NCI-H2081 (cell line): ENCODE measurements at places on chromosomes 11 and 22.
A peak's percentile ranks its signal among the peaks of the same experiment; 100 is the strongest.

DNA sequence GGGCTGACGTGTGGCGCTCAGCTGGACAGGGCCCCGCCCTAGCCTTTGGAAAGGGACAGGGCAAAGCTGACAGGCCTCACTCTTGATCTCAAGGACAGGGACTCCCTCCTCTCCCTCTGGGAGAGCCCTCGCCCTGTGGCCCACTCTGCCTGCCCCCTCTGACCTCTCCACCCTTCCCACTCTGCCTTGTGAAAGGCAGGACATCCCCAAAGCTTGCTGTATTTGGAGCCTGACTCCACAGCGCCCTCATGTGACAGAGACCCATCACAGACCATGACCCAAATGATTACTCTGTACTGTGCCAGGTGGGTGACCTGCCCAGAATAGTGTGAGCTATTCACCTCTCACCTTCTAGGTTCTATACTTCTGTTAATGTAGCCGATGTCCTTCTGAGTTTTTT, 18.8 kb downstream of the P2RY2 start:
- DNase-seq, result no peak

DNA sequence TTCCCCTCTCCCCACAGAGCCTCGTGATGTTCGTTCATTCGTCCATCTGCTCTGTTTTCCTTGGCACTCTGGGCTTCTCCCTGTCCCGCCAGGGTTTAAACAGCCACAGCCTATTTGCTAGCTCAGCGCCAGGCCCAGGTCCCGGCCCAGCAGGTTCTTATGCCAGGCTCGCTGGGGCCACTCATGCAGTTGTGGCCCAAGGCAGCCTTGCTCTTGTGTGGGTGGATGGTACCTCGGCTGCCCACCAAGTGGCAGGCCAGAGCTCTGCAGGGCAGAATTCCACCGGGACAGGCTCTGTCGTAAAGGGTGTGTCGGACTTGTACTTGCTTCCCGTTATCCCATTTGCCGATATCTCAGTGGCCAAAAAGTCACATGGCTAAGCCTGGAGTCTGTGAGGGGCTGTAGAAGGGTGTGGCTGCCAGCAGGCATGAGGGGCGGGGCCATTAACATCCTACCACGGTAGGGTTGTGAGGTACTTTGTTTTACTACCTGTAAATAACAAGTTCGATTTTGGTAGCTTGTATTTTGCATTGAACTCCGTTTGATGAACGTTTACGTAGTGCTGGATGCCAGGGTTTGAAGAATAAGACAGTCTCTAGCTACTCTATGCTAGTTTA, 7.9 kb downstream of the FAM118A start:
- no peak for DNase-seq

- peak; percentile 44 for DNase-seq
Measured at GRCh38 chr11:96054870-96055705, 131.2 kb upstream of the MTMR2 start.

- no peak for DNase-seq
Measured at GRCh38 chr11:129930296-129930695, 34.9 kb upstream of the NFRKB start.

- DNase-seq, result no peak
Measured at GRCh38 chr22:22168190-22168940, 76.2 kb upstream of the VPREB1 start.

DNA sequence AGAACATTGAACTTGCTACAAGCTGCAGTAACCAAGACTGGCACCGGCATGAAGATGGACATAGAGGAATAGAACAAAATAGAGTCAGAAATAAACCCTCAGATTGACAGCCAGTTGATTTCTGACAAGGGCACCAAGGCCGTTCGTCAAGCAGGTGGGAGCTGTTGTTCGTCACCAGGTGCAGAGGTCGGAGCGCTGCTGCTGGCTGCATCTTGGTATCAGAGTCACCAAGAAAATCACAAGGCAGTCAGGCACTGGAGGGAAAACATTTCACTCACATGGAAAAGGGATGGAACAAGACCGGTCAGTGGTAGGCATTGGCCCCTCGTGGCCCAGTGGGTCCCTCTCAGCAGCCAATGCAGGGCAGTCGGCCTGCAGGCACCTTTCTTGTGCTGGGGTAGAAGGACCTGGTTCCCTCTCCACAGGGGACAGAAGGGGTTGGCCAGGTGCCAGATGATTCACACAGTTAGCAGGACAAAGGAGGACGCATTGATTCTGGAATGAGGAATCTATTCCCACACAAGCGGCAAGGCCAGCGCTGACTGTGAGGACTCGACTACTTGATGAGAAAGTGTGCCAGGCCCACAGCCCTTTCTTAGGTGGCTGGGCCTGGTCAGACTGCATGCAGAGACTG, 115.8 kb upstream of the FGF3 start:
- no peak for DNase-seq
